Upper lobe of right lung (tissue), 1 donor: ENCODE measurements at places on chromosomes 2 and 18.

- DNase-seq: no peak
Observed at GRCh38 chr2:219448776-219449341, 14.2 kb downstream of the SPEG start.

DNA sequence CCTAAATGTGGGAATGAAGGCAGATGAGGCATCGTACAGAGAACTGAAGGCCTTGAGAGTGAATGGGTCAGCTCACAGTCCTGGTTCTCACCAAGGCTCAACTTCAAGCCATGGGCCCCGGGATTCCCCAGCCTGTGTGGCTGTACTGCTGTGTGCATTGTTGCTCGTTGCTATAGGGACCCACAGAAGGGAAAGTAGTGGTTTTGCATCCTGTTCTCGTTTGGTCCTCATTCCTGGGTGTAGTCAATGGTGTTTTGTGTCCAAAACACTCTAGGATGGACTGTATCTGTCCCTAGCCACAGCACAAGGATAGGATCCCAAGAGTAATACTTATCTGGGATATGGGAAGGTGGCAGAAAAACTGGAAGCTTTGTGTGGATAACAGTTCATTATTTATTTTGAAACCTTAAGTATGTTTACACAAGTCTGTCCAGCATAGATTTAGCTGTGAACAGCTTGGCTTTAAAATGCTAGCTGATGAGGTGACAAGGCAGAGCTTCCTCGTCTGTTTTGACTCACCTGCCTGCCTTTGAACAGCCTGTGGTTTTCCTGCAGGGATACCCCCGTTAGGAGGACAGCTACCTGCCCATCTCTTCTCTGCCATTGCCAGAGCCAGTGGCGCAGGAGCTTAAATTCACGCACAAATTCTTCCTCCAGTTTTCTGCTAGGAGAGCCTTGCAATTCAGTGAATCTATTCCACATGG lies 85.0 kb downstream of the WDSUB1 start:
- DNase-seq: no peak

DNA sequence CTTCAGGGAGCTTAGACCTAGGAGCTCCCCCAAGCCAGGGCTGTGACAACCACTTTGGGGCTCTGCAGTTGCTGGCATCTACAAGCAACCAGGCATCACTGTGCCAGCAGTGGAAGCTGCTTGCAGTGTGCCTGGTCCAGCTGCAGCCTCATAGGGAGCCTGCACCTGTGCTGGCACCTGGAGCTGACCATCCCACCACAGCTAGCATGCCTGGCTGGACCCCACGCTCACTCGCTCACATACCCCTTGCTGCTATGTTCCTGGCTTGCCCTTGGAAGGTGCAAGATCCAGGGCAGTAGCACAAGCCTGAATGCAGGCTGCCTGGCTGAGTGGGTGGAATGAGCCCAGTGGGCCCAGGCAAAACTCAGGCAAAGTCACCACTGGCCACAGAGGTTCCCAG lies 82.5 kb downstream of the ZNF804A start:
- DNase-seq: no peak

DNA sequence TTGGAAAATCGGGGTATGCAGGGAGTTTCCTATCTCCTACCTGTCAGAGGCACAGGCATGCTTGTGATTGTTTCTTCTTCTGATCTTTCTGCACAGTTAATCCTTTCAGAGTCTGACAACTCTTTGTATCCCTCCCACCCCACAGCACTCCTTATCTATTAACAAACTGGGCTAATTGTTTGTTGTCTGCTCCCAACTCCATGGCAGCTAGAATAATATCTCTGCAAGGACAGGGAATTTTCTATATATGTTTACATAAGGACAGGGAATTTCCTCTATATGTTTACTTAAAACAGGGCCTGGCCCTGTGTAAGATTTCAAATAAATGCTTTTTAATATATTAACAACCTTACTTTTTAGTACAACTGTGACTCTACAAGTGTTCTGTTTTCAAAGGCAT lies 36.0 kb upstream of the VRK2 start:
- no peak for DNase-seq

DNA sequence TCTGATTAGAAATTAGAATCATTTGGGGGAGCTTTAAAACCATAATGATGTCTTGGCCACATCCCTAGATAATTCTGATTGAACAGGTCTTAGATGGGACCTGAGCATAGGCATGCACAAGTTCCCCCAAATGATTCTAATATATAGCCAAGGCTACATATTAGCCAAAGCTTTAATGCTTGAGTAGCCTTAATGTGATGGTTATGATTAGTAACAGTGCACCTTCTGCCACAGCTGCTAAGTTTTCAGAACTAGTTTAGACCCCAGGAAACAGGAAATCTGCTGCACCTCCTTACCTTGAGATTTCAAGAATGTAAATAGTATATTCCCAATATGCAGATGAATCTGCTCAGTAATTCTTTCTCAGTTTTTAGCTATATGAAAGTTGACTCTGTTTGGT lies 119.8 kb downstream of the PTPN4 start:
- DNase-seq: no peak

GRCh38 chr2:241733391-241734207 lies 831 bp upstream of the D2HGDH start:
- DNase-seq: no peak

DNA sequence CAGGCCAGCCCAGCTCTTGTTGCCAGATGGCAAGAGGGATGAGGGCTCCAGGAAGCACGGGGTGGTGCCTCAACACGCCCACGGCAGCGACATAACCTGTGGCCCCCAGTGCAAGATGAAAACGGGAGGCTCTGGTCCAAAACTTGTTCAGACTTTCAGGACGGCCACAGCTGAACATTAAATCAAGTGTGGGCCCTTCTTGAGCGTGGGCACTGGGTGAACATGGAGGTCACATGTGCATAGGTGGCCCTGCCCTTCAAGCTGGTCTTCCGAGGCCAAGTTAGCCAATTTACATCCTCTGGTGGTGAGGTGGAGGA lies 77.5 kb downstream of the NDUFA10 start:
- no peak for DNase-seq

GRCh38 chr2:65165558-65165957 lies 35.7 kb upstream of the RAB1A start:
- DNase-seq: no peak

DNA sequence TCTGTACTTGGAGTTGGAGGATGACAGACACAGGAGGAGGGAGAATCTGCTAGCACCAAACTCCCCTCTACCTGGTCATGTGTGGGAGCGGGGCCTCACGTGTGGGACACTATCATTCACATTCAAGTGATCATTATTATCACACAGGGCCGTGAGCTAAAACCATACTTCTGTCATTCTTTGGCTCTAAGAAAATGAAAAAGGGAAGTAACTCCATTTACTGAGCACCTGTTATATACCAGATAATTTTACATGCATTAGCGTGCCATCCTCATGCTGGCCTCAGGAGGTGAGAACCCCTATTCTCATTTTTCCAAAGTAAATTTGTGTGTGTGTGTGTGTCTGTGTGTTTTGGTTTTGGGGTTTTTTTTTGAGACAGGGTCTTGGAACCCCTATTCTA lies 150.1 kb downstream of the GLI2 start:
- no peak for DNase-seq

DNA sequence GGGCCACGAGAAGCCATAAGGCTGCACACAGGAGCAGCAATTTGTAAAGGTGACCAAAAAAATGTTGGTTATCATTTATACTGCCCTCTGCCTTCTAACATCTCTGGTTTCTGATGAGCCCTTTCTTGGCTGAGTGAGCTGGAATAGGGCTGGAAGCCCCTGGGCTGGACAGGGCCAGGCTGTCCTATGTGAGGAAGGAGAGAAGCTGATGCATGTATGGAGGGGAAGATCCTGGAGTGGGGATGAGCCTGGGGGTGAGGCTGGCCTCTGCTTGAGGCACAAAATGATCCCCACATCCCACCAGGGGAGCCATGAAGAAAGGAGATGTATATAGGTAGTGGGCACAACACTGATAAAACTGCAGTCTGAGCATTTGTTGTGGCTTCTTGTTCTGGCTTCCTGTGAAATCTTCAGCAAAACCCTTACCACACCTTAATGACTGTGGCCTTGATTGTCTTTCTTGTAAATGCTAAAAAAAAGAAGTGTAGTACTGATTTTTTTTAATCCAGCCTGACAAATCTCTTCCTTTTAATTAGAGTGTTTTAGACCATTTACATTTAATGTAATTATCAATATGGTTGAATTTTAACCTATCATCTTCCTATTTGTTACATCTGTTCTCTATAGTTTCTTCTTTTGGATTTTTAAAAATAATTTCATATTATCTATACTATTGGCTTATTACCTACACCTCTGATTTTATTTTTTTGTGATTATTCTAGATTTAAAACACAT lies 5.6 kb downstream of the SNED1 start:
- no peak for DNase-seq

DNA sequence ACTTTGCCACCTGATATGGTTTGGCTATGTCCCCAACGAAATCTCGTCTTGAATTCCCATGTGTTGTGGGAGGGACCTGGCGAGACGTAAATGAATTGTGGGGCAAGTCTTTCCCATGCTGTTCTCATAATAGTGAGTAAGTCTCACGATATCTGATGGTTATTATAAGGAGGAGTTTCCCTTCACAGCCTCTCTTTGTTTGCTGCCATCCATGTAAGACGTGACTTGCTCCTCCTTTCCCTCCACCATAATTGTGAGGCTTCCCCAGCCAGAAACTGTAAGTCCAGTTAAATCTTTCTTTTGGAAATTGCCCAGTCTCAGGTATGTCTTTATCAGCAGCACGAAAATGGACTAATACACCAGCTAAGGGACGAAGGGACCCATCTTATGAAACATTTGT lies 1303.3 kb downstream of the SUCLG1 start:
- DNase-seq: no peak

DNA sequence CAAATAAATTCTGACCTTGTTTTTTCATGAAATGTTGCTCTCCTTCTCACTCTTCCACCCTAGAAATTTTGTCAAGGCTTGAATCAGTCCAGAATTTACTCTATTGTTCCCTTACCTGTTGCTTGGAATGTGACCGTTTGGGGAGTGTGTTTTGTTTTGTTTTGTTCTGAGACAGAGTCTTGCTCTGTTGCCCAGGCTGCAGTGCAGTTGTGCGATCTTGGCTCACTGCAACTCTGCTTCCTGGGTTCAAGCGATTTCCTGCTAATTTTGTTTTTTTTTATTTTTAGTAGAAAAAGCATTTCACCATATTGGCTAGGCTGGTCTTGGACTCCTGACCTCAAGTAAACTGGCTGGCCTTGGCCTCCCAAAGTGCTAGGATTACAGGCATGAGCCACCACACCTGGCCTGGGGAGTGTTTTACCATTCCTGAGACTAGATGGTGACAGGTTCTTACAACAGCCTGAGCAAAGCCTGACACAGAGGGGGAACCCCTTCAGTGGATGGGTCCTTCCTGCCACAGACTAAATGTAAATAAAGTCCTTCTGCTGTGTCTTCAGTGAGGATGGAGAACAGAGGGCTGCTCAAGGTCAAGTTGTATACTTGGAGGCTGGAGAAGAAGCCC lies 52.0 kb downstream of the HAUS1 start:
- DNase-seq: no peak

DNA sequence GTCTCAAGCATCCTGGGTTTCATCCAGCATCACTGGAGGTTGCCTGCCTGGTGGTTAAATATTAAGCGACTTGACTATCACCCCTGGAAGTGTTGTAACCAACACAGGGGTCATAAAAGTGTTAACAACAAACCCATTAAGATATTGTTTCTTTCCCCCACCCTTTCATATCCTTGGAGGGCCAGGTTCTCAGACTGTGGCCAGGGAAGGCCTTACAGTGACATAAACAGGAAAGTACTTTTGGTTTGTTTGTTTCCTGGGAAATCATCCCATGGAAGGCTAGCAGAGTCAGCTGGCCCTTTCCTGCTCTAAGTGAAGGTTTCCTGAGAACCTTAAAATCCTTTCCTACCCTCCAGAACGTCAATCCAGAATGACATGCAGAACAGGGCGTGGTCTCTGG lies 160.9 kb downstream of the CLIP4 start:
- no peak for DNase-seq

DNA sequence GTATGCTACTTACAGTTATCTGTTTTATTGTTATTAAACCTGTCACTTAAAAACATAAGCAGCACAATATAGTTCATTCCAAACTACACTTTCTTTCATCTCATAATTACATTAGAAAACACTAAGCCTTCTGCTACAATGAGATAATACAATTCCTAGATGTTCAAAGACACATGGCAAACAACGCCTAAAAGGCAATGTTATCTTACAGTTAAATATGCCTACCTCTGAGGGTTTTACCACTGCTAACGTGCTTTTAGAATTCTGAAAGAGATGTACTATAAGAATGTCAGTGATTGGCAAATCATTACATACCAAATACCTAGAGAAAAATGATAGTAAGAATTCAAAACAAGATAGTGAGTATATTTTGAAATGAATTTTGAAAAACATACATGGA lies 46.8 kb upstream of the SPOPL start:
- DNase-seq: no peak

GRCh38 chr18:76209597-76209996 lies 285.4 kb downstream of the ZNF516 start:
- DNase-seq: no peak

- peak; percentile 88 for DNase-seq
Observed at GRCh38 chr18:63949068-63949737, at the start of gene HMSD. HMSD (plus strand) TSS chr18:63949301; CDS start chr18:63953456, 4,155 bp downstream.

DNA sequence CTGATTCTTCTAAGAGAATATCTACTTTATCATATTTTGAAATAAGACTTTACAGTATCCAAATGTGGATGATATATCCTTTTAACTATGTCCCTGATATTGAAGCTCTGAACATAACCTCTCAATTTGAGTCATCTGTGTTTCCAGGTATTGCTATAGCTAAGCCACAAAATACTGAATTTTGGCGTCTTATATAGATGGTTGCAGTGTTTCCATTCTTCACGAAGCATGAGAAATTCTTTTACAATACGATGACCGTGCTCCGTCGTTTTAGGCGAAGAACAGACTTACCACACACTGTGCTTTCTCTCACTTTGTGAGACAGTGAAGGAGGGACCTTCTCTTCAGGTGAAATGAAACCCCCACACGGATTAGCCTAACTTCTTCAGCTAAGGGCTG lies 45.3 kb downstream of the LRRFIP1 start:
- no peak for DNase-seq

DNA sequence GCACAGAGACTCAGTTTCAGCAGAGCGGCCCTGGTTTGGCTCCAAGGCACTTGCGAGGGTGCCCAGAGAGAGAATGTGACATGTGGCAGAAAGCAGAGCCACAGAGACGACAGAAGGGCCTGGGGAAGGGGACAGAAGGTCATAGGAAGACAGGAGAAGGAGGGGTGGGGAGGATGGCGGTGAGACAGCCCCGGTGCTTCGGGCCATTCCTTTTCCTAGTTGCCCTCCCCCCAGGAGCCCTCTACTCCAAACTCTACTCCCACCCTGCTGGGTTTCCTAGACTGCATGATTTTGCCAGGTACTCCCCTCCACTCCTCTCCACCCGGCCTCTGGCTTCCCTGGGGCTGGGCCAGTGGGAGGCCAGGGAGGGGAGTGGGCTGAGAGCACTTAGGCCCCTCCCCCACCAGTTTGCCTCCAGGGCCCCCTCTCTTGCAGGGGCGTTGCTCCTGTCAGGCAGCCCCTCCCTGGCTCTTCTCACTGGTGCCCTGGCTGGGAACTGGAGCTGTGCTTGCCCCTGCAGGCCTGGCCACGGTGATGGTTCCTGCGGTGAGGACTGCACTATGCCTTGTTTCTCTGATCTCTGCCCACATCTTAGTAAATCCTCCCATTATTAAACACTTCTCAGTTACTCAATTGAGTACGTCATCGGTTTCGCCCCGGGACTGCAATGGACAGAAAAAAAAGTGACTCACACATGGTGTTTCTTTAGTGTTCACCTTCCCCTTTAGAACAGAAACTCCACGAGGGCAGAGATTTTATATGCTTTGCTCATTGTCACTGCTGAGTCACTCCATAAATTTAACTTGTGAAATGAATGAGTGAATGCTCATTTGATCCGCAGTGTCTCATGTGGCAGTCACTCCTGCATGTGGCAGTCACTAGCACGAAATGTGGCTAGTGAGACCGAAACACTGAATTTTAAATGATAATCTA lies 58.7 kb upstream of the SP3 start:
- DNase-seq: peak; percentile 68
